ENCODE measurements at places on chromosomes 12 and 14. TPM values are rescaled to one million over a fixed set of nuclear protein-coding genes. Genes with fewer than 3 reads are reported as not detected.

Gene UNC119B
- 51.3 TPM for total RNA-seq

Gene ACOT6
- not detected for total RNA-seq

GRCh38 chr14:45553981-45554380 lies 301.0 kb upstream of the MIS18BP1 start:
- no peak for DNase-seq
- H3K27me3 ChIP-seq: no peaks in the 10 kb centered on the region
- H3K36me3 ChIP-seq: no peaks in the 10 kb centered on the region
- H3K27ac ChIP-seq: no peak overlapping the region
- peaks cover 18% of the 10 kb centered on the region for H3K4me1 ChIP-seq

Gene SMCO2
- not detected for total RNA-seq

GRCh38 chr14:24113379-24113800 lies 1.2 kb upstream of the DCAF11 start:
- H3K4me1 ChIP-seq: peaks cover 6% of the 10 kb centered on the region
- peaks cover 4% of the 10 kb centered on the region for H3K36me3 ChIP-seq
- H3K4me3 ChIP-seq: peak overlapping the region; percentile 77
- peak overlapping the region; percentile 94 for H3K27ac ChIP-seq

DNA sequence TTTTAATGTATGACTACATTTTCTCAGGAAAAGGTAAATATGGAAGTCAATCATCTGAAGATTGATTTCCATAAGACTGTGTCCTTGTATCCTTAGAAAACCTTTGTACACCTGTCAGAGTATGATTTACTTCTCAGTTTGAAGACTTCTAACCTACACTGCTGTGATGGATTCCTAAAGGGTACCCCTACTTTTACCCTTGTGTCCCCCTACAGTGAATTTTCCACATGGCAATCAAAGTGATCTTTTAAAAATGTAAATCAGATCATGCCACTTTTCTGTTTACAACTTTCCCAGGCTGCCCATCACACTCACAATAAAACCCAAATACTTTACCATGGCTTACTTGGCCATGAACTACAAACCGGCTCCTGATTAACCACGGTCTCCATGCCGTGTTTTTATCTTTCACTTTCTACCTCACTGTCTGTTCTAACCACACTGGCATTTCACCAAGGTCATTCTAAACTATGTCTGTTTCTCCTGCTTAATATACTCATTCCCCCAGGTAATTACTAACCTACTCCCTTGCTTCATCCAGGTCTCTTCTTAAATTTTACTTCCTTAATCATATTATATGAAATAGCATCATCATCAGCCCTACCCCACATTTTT lies 8.1 kb downstream of the DNAI7 start:
- no peaks in the 10 kb centered on the region for H3K4me1 ChIP-seq
- H3K27ac ChIP-seq: no peak overlapping the region
- H3K4me3 ChIP-seq: no peak overlapping the region
- no peaks in the 10 kb centered on the region for H3K36me3 ChIP-seq
- DNase-seq: no peak
- no peaks in the 10 kb centered on the region for H3K27me3 ChIP-seq

Gene IFT43
- 21.5 TPM for total RNA-seq

DNA sequence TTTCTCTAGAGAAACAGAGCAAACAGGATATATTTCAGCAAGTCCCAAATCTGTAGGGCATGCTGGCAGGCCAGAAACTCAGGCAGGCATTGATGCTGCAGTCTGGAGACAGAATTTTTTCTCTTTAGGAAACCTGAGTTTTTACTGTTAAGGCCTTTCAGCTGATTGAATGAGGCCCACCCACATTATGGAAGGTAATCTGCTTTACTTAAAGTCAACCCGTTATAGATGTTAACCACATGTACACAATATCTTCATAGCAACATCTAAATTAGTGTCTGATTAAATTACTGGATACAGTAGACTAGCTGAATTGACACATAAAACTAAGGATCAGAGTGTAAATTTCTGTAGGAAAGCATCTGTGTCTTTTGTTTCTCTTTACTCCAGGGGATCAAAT lies 65.2 kb downstream of the SRGAP1 start:
- H3K27ac ChIP-seq: no peak overlapping the region
- H3K4me1 ChIP-seq: no peaks in the 10 kb centered on the region
- no peaks in the 10 kb centered on the region for H3K27me3 ChIP-seq
- DNase-seq: no peak
- no peaks in the 10 kb centered on the region for H3K36me3 ChIP-seq
- H3K4me3 ChIP-seq: no peak overlapping the region

GRCh38 chr12:116474331-116474730 lies 84.8 kb upstream of the MAP1LC3B2 start:
- no peak overlapping the region for H3K4me3 ChIP-seq
- no peak overlapping the region for H3K27ac ChIP-seq
- no peaks in the 10 kb centered on the region for H3K4me1 ChIP-seq

Gene CD9
- 222 TPM for total RNA-seq

GRCh38 chr14:102717276-102717675 lies 60.0 kb upstream of the TRAF3 start:
- H3K4me1 ChIP-seq: peaks cover 2% of the 10 kb centered on the region
- no peak overlapping the region for H3K4me3 ChIP-seq
- H3K27me3 ChIP-seq: no peaks in the 10 kb centered on the region
- H3K27ac ChIP-seq: 0 out of 2 replicates have a peak overlapping the region, but pooled peaks have one; percentile 46
- 0 out of 2 replicates have a peak, but pooled peaks cover 24% of the 10 kb centered on the region for H3K36me3 ChIP-seq
- no peak for DNase-seq

Gene RIPK3
- total RNA-seq: 0.16 TPM

- H3K36me3 ChIP-seq: no peaks in the 10 kb centered on the region
- DNase-seq: no peak
- H3K4me3 ChIP-seq: peak overlapping the region; percentile 59
- no peak overlapping the region for H3K27ac ChIP-seq
- H3K4me1 ChIP-seq: peaks cover 48% of the 10 kb centered on the region
Measured at GRCh38 chr14:28783664-28784063, 17.1 kb downstream of the FOXG1 start.

GRCh38 chr14:99034711-99035171 lies 237.3 kb downstream of the BCL11B start:
- no peaks in the 10 kb centered on the region for H3K27me3 ChIP-seq
- H3K4me3 ChIP-seq: no peak overlapping the region
- DNase-seq: peak; percentile 69
- H3K27ac ChIP-seq: no peak overlapping the region
- H3K36me3 ChIP-seq: no peaks in the 10 kb centered on the region

GRCh38 chr14:53391631-53392285 lies 238.6 kb upstream of the DDHD1 start:
- DNase-seq: no peak
- H3K4me1 ChIP-seq: no peaks in the 10 kb centered on the region
- no peak overlapping the region for H3K27ac ChIP-seq
- no peaks in the 10 kb centered on the region for H3K27me3 ChIP-seq
- peaks cover 10% of the 10 kb centered on the region for H3K36me3 ChIP-seq

Gene JDP2
- total RNA-seq: 46.4 TPM

Gene SLC16A7
- 5.7 TPM for total RNA-seq

GRCh38 chr14:22837750-22838538 lies 1.6 kb downstream of the MMP14 start:
- H3K27ac ChIP-seq: no peak overlapping the region
- peak; percentile 71 for DNase-seq
- no peaks in the 10 kb centered on the region for H3K27me3 ChIP-seq
- peaks cover 23% of the 10 kb centered on the region for H3K4me1 ChIP-seq
- peak overlapping the region; percentile 95 for H3K4me3 ChIP-seq

- DNase-seq: no peak
- H3K36me3 ChIP-seq: no peaks in the 10 kb centered on the region
- H3K27ac ChIP-seq: no peak overlapping the region
- no peak overlapping the region for H3K4me3 ChIP-seq
- H3K27me3 ChIP-seq: no peaks in the 10 kb centered on the region
- H3K4me1 ChIP-seq: no peaks in the 10 kb centered on the region
Measured at GRCh38 chr12:116924558-116925453, 14.1 kb downstream of the FBXW8 start.

- no peaks in the 10 kb centered on the region for H3K36me3 ChIP-seq
- H3K27me3 ChIP-seq: peaks cover 7% of the 10 kb centered on the region
- no peak for DNase-seq
- H3K4me3 ChIP-seq: no peak overlapping the region
- H3K27ac ChIP-seq: no peak overlapping the region
Measured at GRCh38 chr12:47912556-47912955, 7.8 kb upstream of the VDR start.

DNA sequence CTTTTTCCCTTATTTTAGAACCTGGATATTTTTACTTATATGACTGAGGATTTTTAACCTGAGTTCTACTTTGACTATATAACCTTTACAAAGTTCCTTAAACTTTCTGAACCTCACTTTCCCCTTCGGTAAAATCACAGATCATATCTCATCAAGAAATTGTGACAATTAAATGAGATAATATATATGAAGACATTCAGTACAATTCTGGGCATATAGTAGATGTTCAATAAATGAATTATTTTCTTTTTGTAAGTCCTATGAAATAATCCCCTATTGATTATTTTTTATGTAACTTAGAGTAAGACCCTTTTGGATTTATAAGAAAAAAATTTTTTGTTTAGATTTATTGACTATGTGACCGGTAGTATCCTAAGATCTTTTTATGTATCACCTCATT lies 17.6 kb upstream of the FAM177A1 start:
- H3K27ac ChIP-seq: no peak overlapping the region
- H3K4me1 ChIP-seq: no peaks in the 10 kb centered on the region
- H3K36me3 ChIP-seq: peaks cover 15% of the 10 kb centered on the region
- H3K27me3 ChIP-seq: no peaks in the 10 kb centered on the region
- H3K4me3 ChIP-seq: no peak overlapping the region

- no peaks in the 10 kb centered on the region for H3K27me3 ChIP-seq
- DNase-seq: peak; percentile 14
- no peak overlapping the region for H3K4me3 ChIP-seq
- H3K4me1 ChIP-seq: peaks cover 8% of the 10 kb centered on the region
- no peak overlapping the region for H3K27ac ChIP-seq
Measured at GRCh38 chr12:82174936-82175335, 183.3 kb downstream of the CCDC59 start.

Gene CCDC60
- total RNA-seq: not detected

DNA sequence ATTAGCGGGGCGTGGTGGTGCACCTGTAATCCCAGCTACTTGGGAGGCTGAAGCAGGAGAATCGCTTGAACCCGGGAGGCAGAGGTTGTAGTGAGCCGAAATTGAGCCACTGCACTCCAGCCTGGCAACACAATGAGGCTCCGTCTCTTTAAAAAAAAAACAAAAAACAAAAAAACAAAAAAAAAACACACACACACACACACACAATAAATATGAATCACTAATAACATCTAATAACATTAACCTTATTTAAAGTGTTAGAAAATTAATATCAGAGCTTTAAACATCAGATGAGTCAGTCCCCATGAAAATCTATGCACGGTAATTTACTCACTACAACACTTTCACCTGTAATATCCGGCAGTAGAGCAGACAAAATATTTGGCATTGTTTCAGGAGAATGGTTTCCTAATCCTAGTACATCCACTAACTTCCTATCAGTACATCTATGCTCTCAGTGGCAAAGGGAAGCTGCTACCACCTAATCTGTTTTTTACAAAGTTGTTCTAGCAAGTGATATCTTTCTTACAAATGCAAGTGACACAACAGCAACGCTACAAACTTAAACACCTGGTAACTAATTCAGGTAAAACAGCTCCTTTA lies 36.2 kb downstream of the MED13L start:
- peaks cover 24% of the 10 kb centered on the region for H3K4me1 ChIP-seq
- no peaks in the 10 kb centered on the region for H3K36me3 ChIP-seq
- no peak overlapping the region for H3K4me3 ChIP-seq
- no peak overlapping the region for H3K27ac ChIP-seq
- DNase-seq: no peak
- no peaks in the 10 kb centered on the region for H3K27me3 ChIP-seq

Gene HOXC12
- total RNA-seq: not detected

Gene GALNT8
- total RNA-seq: 8.4 TPM

DNA sequence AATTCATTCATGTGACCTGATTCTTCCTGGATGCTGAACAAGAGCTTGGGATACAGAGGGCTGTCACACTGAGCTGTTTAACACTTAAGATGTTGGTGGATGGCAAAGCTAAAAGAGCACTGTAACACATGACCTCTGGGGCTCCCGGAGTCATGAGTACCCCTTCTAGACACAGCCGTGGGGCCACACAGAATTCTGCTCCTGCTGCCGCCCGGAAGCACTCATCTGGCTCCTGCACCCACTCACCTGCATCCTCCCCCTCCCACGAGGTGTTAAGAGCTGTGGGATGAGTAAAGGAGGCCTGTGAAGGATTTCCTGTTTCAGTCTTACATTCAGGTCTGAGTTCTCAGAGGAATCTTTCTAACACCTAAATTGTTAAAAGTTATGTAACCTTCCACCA lies 78.0 kb upstream of the SSTR1 start:
- DNase-seq: no peak
- no peak overlapping the region for H3K4me3 ChIP-seq
- H3K27ac ChIP-seq: no peak overlapping the region

GRCh38 chr14:67729072-67729885 lies 27.6 kb downstream of the RDH12 start:
- no peak overlapping the region for H3K27ac ChIP-seq
- H3K27me3 ChIP-seq: no peaks in the 10 kb centered on the region
- no peaks in the 10 kb centered on the region for H3K36me3 ChIP-seq
- H3K4me3 ChIP-seq: peak overlapping the region; percentile 27
- peaks cover 20% of the 10 kb centered on the region for H3K4me1 ChIP-seq

- H3K27ac ChIP-seq: no peak overlapping the region
- H3K4me1 ChIP-seq: no peaks in the 10 kb centered on the region
- no peak for DNase-seq
Measured at GRCh38 chr12:26847431-26847830, 14.4 kb upstream of the ITPR2 start.

Gene RFX4
- 2.1 TPM for total RNA-seq

DNA sequence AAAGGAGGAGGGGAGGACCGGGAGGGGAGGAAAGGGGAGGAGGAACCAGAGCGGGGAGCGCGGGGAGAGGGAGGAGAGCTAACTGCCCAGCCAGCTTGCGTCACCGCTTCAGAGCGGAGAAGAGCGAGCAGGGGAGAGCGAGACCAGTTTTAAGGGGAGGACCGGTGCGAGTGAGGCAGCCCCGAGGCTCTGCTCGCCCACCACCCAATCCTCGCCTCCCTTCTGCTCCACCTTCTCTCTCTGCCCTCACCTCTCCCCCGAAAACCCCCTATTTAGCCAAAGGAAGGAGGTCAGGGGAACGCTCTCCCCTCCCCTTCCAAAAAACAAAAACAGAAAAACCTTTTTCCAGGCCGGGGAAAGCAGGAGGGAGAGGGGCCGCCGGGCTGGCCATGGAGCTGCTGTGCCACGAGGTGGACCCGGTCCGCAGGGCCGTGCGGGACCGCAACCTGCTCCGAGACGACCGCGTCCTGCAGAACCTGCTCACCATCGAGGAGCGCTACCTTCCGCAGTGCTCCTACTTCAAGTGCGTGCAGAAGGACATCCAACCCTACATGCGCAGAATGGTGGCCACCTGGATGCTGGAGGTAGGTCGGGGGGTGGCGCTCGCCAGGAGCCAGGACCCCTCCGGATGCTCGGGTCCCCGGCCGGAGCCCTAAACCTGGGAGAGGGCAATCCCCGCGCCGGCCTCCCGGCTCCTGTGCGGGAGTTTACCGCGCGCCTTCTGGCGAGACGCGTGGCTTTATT lies at the start of gene CCND2:
CCND2 (plus strand) TSS at position 111 of the 744 bp plus-strand sequence; CDS start at position 390, 279 bp downstream.
- peaks cover 26% of the 10 kb centered on the region for H3K36me3 ChIP-seq
- H3K4me1 ChIP-seq: peaks cover 32% of the 10 kb centered on the region
- DNase-seq: peak; percentile 97
- peaks cover 13% of the 10 kb centered on the region for H3K27me3 ChIP-seq
- peak within 1 kb of the TSS; percentile 99 for H3K4me3 ChIP-seq
